Right renal cortex interstitium (tissue), 3 donors: ENCODE measurements at places on chromosomes 2 and 18. TPM values are rescaled to one million over a fixed set of nuclear protein-coding genes. Genes with fewer than 3 reads are reported as not detected.

DNA sequence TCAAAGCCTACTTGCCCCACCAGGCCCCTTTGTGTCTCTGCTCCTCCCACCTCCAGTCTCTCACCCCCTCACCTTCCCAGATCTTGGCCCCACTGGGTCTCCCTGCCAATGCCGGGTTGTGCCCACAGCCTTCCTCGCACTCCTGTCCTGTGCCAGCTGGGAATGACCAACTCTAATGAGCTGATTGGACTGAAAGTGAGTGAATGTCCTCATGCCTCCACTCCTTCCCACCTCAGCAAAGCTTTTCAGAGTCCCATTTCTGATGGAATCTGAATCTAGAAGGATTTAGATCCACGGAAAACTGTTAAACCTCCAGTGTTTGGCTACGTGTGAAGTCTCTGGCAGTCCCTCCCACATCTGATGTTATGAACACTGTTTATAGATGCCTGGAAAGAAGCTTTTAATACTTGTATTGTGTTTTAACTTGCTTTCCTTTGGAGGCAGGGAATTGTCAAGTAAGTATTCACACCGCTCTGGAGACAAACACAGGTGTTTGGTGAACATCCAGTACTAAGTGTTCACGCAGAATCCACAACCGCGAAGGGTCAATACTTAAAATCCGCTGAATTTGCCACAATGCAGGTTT is 103.9 kb downstream of the RTN4 start:
- no peak for DNase-seq

GRCh38 chr18:47389210-47389609 is 137.8 kb upstream of the SKOR2 start:
- no peak for DNase-seq

GRCh38 chr2:70362661-70363060 is 60.8 kb upstream of the FAM136A start:
- DNase-seq = no peak

GRCh38 chr18:25737710-25738311 is 352.6 kb downstream of the SS18 start:
- no peak for DNase-seq

DNA sequence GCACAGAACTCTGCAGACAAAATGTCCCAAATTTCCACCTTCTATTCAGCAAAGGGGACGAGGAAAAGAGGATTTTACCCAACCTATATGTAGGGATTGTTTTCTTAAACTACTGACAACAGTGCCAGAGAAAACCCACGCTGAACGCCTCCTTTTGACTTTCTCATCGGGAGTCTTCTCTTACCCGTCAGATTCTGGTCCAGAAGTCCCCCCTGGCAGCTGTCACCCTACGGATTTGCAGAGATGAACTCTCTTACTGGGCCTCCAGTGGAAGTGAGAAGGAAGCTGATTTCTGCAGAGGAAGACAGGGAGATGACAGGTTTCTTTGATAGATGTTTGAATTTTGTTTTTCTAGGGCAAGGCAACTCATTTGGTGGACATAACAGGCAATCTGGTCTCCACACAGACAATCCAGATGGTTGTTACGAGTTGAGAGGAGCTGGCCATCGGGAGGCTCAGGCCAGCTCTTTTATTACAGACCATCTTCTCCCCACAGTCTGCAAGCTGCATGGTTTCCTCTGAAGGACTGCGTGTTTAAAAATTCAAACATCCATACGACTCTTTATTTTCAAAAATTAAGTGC is 804.3 kb downstream of the RNF144A start:
- DNase-seq = no peak

- no peak for DNase-seq
Measured at GRCh38 chr2:202007015-202007982, 26.4 kb upstream of the FZD7 start.

DNA sequence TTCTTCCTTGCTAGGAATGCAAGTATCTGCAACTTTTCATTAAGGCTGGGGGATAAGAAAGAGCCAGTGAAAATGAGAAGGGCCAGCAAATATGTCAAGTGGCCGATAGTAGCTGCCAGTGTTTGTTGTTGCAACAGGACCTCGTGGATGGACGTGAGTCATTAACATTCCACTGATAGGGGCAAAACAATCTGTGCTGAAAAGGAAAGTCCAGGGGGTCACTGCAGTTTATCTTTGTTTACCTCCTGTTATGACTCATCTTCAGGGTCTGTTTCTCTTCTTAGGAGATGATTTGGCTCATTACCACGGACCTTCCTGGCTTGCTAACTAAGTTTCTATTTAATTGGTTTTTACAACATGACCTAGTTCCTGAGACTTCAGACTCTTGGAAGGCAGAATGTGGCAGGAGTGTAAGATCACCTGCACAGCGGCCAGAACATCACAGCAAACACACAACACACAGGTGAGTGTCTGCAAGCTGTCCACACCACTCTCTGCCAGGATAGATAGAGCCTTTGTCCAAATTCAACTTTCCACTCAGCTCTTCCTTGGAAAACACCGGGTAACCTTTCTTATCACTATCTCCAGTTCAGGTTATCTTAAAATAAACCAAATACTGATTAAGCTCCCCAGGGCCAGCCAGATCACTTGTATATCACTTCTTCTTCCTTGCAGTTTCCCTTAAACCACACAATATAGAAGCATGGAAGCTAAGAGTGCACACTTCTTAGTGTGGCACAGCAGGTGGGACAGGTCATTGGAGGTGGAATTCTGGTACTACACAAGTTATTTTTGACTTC is 157.5 kb upstream of the LMAN1 start:
- no peak for DNase-seq

Gene MTX2
- 113 TPM for polyA plus RNA-seq

GRCh38 chr2:113258471-113259147 is 20.1 kb downstream of the PAX8 start:
- DNase-seq = no peak
